ENCODE measurements at places on chromosomes 1 and 21.

GRCh38 chr1:201603613-201604232, 64.8 kb downstream of the NAV1 start:
- peak; percentile 96 for DNase-seq

DNA sequence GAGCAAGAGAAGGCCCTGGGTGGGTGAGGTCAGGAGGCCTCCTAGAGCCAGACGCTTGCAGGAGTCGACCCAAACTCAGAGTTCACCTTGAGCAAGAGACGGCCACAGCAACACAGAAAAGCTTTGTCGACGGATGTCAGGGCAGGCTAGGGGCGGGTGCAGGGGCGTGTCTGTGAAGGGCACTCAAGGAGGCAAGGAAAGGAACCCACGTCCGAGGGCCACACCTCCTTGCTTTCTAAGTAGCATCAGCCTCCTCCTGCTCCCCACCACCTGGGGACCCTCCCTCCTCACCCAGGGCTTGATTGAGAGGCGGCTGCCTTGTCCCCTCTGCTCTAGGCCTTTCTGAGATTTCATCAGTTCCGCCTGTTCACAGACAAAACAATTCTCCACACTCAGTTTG, 92.1 kb downstream of the OMA1 start:
- DNase-seq, result no peak

GRCh38 chr1:116853680-116854402, 55.9 kb upstream of the PTGFRN start:
- DNase-seq, result peak; percentile 94

- peak; percentile 41 for DNase-seq
Measured at GRCh38 chr1:56387071-56387740, 192.2 kb downstream of the PLPP3 start.

DNA sequence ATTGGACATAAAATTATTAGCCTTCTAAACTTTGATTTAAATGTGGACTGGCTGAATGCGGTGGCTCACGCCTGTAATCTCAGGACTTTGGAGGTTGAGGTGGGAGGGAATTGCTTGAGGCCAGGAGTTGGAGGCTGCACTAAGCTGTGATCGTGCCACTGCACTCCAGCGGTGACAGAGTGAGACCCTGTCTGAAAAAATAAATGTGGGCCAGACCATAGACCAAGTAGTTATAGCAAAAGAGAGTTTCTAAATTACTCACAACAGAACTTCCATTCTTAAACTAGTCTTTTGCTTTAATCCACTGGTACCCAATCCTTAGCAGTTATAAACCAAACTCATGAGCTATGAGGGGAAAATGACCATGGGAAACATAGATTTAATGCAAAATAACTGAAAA, 35.2 kb downstream of the RAP1A start:
- DNase-seq, result no peak

Data from Daoy (cell line).